ENCODE measurements at places on chromosomes 7 and 10.

- no peak for DNase-seq
Observed at GRCh38 chr7:100568176-100568895, 5.4 kb downstream of the SAP25 start.

DNA sequence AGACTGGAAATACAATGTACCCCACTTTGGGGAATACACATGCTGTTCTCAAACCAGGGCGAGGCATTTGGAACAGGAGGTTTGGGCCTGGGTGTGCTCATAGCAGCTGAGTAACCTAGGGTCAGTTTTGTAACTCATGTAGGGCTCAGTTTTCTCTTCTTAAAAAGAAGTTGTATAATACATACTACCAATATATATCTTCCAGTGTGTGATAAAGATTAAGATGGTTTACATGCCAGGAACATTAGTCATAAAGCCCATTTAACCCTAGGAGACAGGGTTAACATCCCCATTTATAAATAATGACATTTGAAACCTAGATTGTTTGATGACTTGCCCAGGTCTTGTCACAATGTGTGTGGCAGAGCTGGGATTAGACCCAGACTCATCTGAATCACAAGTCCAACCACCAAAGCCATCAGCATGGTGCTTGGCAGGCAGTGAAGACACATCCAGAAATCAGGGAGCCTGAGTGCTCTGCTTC lies 6.0 kb downstream of the AKR1B10 start:
- no peak for DNase-seq

DNA sequence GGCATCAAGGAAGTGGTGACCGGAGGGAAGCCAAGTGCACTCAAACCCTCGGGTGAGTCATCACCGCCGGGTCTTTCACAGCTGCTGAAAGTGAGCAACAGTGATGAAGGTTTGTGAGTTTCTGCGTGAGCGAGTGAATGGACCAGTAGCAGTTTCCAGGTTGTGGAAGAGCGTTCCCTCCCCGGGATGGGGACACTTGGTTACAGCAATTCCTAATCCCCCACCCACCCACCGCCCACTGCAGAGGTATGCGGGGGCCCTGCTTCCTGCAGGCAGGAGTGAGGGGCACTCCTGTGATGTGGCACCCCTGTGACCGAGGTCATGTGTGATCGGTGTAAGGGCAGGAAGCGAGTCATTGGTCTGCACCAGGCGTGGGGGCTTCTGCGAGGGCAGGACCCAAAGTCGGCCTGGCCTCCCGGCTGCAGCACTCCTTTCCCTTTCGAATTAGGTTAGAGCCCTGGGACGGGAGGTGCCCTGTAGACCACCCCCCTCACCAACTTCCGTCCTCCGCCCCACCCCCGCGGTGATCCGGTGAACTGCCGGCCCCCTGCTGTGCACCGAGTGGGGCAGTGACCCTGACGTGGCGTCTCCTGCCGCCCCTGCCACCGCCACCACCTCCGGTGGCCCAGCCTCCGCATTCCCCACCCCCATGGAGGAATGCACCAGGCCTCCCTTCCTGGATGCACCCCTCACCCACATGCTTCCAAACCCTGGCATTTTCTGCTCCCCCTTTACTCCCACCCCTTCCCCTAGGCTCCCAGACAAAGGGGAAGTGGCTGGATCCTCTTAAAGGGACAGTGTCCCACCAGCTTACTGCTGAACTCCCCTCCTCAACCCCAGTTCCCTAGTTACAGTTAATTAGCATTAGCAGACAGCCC lies 10.9 kb downstream of the LIMK1 start:
- DNase-seq, result peak; percentile 83

- DNase-seq, result no peak
Observed at GRCh38 chr10:100579261-100580090, 43.7 kb downstream of the HIF1AN start.

DNA sequence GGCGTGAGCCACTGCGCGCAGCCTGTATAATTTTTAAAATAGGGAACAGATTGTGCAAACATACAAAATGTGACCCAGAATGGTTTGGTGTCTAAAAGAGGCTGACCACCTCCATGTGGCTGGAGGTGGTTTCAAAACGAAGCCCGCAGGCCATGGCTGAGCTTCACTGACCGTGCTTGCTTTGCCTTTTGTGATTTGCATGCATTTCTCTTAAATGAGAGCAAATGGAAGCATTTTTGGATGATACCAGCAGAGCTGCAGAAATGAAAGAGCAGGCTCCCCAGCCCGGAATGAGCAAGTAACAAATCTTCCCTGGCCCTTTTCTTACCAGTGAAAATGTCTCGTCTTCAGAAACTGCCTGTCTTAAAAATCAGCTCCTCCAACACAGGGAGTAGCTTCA lies 239.9 kb downstream of the CAMK1D start:
- no peak for DNase-seq

DNA sequence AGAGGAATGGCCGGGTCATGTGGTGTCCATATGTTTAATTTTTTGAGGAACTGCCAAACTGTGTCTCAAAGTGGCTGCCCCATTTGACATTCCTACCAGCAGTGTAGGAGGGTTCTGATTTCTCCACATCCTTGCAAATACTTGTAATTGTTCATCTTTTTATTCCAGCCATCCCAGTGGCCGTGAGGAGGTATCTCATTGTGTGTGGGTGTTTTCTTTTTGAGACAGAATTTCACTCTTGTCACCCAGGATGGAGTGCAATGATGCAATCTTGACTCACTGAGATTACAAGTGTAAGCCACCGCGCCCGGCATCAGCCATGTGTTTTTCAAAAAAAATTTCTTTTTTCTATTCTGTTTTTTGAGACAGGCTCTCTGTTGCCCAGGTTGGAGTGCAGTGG lies 38.7 kb upstream of the DLG5 start:
- no peak for DNase-seq

- no peak for DNase-seq
Observed at GRCh38 chr10:47456794-47457527, 27.0 kb downstream of the ANXA8 start.

- no peak for DNase-seq
Observed at GRCh38 chr7:2980401-2981102, 63.1 kb downstream of the CARD11 start.

- no peak for DNase-seq
Observed at GRCh38 chr10:104831272-104831671, 190.2 kb downstream of the SORCS3 start.
